A172 (cell line): ENCODE measurements at places on chromosomes 3 and 15. TPM values are rescaled to one million over a fixed set of nuclear protein-coding genes. Genes with fewer than 3 reads are reported as not detected.

- no peak for DNase-seq
These were observed 1.5 kb downstream of the CCK start for GRCh38 chr3:42264399-42265058.

DNA sequence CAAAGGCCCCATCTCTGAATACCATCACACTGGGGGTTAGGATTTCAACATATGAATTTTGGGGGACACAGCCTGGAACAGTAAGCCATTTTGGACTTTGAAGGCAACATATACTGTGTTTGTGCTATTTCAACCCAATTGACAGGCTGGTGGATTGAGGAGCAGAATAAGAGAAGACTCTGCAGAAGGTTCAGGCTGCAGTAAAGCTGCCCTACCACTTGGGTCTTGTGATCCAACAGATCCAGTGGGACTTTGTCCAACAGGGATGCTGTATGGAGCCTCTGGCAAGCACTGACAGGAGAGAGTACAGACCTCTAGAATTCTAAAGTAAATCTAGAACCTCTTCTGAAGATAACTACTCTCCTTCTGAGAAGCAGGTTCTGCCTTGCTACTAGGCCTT, 1.1 kb upstream of the BCL2L10 start:
- no peak for DNase-seq

DNA sequence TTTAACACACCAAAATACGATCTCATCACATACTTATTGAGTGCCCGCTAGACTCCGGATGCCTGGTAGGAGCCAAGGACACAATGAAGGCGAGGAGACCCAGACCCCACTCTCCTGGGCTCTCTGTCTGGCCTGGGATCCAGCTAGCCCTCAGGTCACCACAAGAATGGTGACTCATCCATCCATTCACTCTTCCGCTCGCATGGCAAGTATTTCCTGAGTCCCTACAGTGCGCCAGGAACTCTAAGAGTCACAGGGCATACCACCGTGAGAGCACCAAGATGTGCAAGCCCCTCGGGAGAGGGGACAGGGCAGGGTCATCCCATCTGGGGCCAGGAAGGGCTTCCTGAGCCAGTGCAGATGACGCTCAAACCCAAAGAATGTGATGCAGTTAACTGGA, 101.6 kb upstream of the PRR20G start:
- peak; percentile 69 for DNase-seq

DNA sequence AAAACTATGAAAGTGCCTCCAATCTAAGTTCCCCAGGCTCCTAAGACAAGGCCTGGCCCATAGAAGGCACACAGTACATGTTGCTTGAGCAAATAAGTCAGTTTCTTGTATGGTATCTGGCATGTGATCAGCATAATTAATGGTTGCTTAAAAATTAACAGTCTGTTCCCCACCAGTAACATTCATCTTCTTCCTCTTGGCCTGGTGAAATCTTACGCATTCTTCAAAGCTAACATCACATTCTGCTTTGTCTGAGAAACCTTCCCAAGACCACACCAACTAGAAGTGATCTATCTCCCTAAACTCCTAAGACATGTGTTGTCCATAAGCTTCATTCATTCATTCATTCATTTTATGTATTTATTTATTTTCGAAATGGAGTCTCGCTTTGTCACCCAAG, 48.1 kb downstream of the LIPC start:
- no peak for DNase-seq

DNA sequence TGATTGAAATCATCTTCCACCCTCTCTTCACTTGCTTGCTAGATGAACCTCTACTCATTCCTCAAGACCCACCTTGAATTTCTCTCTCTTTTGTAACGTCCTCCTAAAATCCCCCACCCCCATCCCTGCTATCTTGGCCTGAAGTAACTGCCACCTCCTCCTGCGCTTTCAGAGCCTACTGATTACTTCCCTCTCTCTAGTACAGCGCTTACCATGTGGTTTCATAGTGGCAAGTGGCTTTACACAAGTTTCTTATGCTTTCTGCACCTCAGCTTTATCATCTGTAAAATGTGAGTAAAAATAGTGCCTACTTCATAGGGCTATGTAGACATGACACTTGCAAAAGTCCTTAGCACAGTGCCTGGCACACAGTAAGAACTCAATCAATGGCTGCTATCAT, 28.7 kb upstream of the DAZL start:
- no peak for DNase-seq

GRCh38 chr3:134941820-134942219, 146.8 kb downstream of the EPHB1 start:
- DNase-seq: no peak

DNA sequence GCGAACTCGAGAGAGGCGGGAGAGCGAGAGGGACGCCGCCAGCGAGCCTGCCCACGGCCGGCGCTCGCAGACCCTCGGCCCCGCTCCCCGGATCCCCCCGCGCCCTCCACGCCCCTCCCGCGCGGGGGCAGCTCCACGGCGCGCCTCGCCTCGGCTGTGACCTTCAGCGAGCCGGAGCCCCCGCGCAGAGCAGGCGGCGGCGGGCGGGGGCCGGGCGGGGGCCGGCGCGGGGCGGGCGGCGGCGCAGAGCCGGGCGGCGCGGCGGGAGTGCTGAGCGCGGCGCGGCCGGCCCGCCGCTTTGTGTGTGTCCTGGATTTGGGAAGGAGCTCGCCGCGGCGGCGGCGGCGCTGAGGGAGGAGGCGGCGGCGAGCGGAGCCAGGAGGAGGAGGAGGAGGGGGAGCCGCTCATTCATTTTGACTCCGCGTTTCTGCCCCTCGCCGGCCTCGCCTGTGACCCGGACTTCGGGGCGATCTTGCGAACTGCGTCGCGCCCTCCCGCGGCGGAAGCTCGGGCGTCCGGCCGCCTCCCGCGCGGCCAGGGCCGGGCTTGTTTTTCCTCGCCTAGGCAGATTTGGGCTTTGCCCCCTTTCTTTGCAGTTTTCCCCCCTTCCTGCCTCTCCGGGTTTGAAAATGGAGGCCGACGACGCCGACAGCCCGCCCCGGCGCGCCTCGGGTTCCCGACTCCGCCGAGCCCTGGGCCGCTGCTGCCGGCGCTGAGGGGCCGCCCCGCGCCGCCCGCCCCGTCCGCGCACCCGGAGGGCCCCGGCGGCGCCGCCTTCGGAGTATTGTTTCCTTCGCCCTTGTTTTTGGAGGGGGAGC, 524 bp downstream of the IGF1R start:
- peak; percentile 13 for DNase-seq

DNA sequence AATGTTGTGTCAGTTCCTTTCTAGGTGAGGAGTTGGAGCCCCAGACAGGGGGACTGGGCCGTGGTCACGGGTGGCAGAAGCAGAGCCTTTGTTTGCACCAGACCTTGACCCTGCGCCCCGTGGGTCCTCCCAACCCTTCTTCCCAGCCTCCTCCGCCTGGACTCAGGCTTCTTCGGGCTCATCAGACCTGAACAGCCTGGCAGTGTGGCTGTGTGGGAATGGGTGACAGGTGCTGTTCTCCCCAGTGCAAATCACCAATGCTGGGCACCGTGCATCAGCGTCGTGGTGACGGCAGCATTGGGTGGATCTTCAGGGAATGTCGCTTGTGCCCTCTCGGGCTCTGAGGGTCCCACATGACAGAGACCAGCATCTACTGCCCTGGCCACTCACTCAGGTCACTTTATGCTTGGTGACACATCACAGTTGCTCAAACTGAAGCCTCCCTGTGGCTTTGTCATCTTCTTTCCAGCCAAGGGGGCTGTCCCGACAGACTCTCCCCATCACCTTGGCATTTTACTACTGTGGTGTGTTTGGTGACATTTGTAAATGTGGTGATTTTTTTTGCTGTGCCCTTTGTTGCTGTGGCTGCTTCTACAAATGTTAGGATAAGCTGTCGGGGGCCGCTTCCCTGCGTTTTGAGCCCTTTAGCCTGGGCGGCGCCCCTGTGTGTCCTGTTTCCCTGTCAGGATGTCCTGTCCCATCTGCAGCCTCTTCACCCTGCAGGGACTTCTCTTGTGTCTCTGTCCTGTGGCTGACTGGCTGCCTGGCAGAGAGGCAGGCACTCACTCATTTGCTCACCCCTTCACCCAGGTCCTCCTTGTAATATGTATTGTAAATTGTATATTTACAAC, 14.5 kb downstream of the APBA2 start:
- no peak for DNase-seq

GRCh38 chr3:10843378-10843777, 27.4 kb downstream of the SLC6A11 start:
- DNase-seq: no peak

GRCh38 chr3:46213201-46213600, 5.1 kb upstream of the CCR1 start:
- DNase-seq: no peak

The PLSCR2 gene
- not detected in 2 replicates for total RNA-seq

The CYP8B1 gene
- total RNA-seq: not detected in 2 replicates

The GRM2 gene
- total RNA-seq: not detected in 2 replicates

The RLBP1 gene
- total RNA-seq: not detected in 2 replicates
